ENCODE measurements at places on chromosomes 2 and 18.

DNA sequence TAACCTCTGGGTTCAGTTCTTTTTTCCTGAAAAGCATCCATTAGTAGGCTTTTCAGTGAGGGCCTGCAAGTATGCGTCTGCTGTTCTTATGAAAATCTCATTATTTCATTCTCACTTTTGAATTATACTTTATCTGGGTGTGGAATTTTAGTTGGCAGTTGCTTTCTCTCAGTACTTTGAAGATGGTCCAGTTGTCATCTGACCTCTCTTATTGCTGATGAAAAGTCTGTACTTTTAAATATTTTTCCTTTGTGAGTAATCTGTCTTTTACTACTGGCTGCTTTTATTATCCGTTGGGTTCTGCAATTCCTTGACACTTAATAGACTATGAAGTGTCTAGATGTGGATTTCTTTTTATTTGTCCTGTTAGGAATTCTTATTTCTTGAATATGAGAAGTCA, 307.8 kb downstream of the CYP26B1 start:
- no peak for DNase-seq

DNA sequence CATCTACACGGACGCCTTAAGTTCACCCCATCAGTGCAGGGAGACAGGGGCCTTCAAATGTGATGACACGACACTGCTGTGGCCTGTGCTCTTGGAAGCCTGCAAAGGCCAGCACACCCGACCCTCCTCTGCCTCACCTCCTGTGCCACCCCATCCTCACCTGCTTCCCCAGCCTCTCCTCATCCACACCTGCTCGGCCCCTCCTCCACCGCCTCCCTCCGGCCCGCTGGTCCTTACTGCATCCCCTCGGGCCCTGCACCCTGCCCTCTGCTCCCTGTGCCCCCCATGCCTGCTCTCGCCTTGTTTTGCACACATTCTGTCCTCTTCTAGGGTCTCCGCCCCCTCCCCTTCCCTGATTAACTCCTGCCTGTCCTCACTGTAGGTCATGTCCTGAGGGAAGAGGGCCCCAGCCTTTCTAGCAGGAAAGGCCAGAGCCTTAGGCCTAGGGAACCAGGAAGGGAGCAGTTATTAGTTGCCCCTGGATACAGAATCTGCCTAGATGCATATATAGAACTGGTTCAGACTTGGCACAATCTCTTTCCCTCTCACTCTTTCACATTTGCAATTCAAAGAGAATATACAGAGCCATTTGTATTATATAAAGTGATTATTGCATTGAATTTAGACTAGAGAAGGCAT, 39.4 kb downstream of the TRAPPC12 start:
- DNase-seq, result no peak

- no peak for DNase-seq
These were observed 5.9 kb upstream of the TCF4 start for GRCh38 chr18:55593888-55594287.

DNA sequence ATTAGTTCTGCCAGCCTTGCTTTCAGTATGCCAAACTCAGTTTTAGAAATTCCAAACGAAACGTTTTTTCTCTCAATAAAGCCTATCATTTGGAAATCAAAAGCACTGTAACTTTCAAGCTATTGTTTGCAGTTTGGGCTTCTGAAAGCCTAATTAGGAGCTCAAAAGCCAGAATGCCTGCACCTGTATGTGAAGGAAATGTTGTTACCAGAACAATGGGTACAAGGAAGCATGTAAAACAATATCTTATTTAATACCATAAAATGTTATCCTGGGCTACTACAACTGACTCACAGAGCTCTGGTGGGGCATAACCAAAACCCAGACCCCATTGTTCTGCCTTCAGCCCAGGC, 12.6 kb upstream of the GULP1 start:
- no peak for DNase-seq

GRCh38 chr2:15603948-15604347, 12.3 kb downstream of the DDX1 start:
- DNase-seq, result no peak

- DNase-seq, result peak; percentile 87
These were observed 107.4 kb downstream of the CPO start for GRCh38 chr2:207046724-207047123.

- no peak for DNase-seq
These were observed 161.2 kb downstream of the MSH2 start for GRCh38 chr2:47564129-47564528.

GRCh38 chr2:241844066-241844728, 14.5 kb downstream of the PDCD1 start:
- DNase-seq, result no peak

GRCh38 chr2:230348787-230349186, 21.8 kb downstream of the SP140L start:
- DNase-seq, result no peak

DNA sequence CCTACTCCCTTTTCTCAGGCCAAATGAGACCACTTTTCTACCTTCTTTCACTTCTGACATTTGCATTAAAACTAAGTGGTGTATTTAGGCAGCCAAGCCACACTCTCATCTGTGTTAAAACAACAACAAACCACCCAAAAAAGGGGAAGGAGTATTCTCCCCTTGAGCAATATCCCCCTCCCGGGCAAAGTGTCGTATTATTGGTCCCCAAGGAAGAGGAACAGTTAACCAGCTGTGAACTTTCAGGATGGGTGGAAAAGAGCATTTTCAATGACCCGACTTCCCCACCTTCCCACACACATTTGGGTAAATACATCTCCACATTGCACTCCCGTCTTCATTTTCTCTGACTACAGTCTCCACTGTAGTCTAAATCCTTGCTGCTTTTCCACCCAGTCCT, 44.3 kb downstream of the FEZ2 start:
- DNase-seq, result peak; percentile 46

All from pons (tissue), 1 donor.